ENCODE measurements at places on chromosomes 11 and 22. TPM values are rescaled to one million over a fixed set of nuclear protein-coding genes. Genes with fewer than 3 reads are reported as not detected.
A peak's percentile ranks its signal among the peaks of the same experiment; 100 is the strongest.

GRCh38 chr11:113773092-113773415, 438 bp downstream of the ZW10 start:
- H3K4me3 ChIP-seq: peak overlapping the region; percentile 73
- H3K4me1 ChIP-seq: no peaks in the 10 kb centered on the region
- H3K36me3 ChIP-seq: peaks cover 4% of the 10 kb centered on the region
- peak overlapping the region; percentile 89 for H3K27ac ChIP-seq
- DNase-seq: no peak
- H3K27me3 ChIP-seq: no peaks in the 10 kb centered on the region

RGL4 gene
- total RNA-seq: not detected

KCNK4 gene
- total RNA-seq: not detected

TREH gene
- total RNA-seq: not detected

DNA sequence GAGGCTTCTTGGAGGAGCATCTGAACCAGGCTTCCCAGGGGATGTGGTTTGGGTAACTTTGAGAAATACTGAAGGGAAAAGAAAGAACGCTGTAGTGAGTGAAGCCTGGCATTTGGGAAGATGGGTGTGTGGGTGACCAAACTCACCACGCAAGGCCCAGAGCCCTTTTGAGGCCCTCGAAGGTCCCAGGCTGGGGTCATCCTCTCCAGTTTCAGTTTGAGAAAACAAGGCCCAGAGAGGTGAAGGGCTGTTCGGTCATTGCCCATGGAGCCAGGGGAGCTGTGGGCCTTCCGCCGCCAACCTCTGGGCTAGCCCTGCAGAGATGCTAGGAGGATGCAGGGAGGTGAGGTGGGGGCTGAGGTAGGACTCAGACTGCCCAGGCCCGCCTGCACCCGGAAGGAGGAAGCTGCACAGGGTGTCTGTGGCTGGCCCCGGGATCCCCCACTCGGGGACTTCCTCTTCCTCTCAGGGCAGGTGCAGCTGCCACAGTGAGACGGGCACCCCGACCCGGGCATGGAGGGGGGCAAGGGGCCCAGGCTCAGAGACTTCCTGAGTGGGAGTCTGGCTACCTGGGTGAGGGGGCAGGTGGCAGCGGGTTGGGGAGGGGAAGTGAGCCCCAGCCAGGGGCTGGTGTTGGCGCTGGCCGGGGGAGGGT, at the start of gene CCDC88B:
Gene CCDC88B, plus strand, starts transcription at position 451 of the 655 bp plus-strand sequence. Its CDS starts 63 bp downstream, at position 514.
- no peak within 1 kb of the TSS for H3K27ac ChIP-seq
- no peaks in the 10 kb centered on the region for H3K4me1 ChIP-seq
- no peak for DNase-seq
- peak within 1 kb of the TSS; percentile 13 for H3K4me3 ChIP-seq
- no peaks in the 10 kb centered on the region for H3K36me3 ChIP-seq
- no peaks in the 10 kb centered on the region for H3K27me3 ChIP-seq

All from right atrium auricular region (tissue), 2 donors.